ENCODE measurements at places on chromosomes 3 and 15.
A peak's percentile ranks its signal among the peaks of the same experiment; 100 is the strongest.

DNA sequence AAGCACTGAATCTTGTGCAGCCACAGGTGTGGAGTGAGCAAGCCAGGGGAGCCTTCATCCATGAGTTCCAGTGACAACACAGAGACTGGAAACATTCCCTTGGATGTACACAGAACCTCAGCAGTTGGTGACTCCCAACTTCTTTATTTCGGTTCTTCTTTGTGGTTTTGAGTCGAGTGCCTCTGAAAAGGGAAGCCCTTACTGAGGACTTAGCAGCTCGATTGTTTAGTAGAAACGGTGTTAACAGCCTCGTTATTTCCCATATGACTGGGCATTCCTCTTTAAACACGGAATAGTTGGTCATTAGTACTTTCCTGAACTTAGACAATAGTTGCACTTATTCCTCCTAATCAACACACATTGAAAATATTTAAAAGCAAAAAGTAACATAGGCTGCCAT lies 7.7 kb downstream of the SLCO3A1 start:
- no peak for DNase-seq

GRCh38 chr3:136805795-136806194 lies 13.1 kb upstream of the SLC35G2 start:
- no peak for DNase-seq

DNA sequence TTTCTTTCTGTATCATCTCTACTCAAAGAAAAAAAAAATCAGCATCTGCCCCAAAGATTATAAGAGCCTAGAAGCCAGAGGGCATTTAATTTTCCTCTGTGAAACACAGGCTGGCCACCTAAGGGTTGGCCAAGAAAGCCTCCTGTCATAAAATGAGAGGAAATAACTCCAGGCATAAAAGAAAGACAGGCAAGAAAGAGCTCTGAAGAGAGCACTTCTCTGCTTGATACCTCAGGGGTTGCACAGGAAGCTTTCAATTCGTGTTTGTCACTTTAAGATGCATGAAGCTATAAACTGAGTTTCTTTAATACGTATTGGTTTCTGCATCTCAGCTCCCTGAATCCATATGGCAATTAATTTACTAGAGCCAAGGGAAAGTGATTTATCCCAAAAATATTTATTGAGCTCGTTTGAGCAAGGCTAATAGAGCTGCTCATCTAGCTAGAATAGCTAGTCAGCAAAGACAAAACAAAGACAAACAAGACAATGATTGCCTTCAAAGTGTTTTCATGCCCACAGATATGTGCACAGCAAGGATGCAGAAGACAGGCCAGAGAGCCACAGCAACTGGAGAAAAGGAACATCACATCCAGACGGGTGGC lies 35.5 kb downstream of the ATP8B4 start:
- DNase-seq, result no peak

- DNase-seq, result no peak
These were observed 76.0 kb upstream of the GSK3B start for GRCh38 chr3:120170223-120170622.

GRCh38 chr3:98343647-98344507 lies 9.8 kb upstream of the OR5K4 start:
- DNase-seq, result peak; percentile 49

DNA sequence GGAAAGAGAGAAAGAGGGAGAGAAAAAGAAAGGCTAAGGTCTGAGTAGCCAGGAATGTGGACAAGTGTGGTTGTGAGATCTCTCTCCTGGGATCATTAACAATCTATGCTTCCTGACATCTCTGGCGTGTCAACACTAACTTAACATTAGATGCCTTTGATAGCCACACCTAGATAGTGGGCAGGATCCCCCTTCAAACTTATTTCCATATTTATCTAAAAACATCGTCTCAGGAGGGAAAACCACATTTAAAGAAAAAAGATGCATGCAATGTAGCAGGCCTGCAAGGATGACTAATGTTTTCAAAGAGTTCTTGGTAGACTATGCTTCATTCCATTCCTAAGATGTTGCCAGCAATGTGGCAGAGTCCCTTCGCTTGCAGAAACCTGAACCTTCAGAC lies 80.9 kb downstream of the MLH1 start:
- no peak for DNase-seq

DNA sequence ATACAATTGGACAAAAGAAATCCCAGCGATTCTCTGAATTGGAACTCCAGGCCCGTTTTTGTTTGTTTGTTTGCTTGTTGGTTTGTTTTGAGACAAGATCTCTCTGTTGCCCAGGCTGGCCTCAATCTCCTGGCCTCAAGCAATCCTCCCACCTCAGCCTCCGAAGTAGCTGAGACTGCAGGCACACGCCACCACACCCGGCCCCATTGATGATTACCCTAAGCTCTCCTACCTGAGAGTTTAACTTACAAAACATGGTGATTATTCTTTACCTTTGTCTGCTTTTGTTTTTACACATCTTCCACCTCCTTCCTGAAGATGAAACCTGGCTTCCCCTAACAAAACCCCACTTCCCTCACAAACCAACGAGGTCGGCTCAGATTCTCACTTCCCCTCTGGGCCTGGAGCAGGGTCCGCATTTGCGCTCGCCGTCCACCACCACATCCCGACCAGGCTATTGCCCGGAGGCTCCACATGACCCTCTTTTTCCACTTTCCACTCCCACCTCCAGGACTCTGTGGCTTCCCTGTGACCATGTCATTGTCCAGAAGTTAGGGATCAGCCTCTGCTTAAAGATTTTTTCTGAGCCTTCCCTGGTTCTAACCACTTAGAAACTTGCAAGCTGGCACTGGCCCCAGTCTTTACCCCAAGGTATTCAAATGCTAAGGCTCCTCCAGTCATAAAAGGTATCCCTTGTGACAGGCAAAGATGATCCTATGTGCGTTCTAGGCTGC lies 14.8 kb downstream of the KLHL6 start:
- DNase-seq, result no peak

GRCh38 chr3:72344236-72344635 lies 504.0 kb downstream of the SHQ1 start:
- DNase-seq, result no peak

DNA sequence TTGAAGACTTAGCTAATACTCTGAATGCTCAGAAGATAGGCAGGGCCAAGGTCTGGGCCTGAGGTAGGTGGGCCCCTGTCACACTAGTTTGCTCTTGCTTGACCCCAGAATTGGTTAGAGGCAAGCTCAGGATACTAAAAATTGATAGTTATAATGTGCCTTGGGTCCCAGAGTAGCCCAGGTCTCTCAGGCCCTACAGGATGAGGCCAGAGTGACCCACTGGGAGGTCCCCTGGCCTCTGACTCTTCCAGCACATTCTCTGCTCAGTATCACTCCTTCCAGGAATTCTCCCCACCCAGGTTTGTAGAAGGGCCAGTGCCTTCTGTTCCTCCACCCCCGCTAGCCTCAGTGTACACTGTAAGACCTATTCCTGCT lies 667 bp upstream of the KLHDC8B start:
- no peak for DNase-seq

GRCh38 chr15:73436613-73437012 lies 6.4 kb upstream of the REC114 start:
- DNase-seq, result no peak

DNA sequence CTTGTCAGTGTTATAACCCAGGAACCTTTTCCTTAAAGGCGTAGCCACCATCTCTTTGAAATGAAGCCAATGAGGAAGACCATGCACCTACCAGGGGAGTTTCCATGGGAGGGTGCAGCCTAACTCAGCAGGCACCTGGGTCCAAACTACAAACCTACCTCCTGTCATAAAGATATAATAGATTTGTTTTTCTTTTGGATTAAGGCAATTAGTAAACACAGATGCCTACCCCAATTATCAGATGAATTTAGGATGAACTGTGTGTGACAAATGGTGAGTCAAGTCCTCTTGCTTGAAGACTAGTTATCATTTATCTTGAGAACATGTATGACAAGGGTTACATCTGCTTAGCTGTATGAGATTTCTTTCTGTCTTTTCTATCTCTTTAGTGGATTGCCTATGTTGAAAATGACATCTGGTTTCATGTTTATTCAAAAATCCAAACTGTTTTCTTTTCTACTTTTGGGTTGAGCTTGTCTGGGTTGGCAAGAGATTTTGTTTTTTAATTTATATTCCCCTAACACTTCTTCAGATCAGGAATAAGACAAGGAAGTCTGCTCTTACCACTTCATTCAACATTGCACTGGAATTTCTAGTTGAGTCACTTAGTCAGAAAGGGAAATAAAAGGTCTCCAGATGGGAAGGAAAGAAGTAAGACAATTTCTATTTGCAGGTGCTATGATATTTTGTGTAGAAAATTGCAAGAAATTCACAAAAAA lies 149.9 kb downstream of the NEK10 start:
- no peak for DNase-seq

DNA sequence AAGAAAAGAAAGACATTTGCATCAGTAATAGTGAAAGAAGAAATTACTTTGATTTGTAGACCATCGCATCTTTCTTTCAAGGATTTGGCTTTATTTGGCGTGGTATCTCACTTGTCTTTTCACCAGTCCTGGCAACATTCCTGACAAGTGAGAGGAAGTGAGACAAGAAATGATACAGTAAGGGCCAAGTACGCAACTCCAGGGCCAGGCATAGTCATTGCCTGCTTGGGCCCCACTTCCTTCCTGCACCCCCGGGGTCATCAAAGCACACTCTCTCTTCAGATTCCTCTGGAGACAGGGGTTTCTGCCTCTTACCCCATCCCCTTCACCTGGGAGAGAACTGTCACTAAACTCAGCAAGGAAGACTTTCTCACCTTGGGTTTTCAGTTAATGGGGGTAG lies 55.1 kb downstream of the CD47 start:
- DNase-seq, result no peak

DNA sequence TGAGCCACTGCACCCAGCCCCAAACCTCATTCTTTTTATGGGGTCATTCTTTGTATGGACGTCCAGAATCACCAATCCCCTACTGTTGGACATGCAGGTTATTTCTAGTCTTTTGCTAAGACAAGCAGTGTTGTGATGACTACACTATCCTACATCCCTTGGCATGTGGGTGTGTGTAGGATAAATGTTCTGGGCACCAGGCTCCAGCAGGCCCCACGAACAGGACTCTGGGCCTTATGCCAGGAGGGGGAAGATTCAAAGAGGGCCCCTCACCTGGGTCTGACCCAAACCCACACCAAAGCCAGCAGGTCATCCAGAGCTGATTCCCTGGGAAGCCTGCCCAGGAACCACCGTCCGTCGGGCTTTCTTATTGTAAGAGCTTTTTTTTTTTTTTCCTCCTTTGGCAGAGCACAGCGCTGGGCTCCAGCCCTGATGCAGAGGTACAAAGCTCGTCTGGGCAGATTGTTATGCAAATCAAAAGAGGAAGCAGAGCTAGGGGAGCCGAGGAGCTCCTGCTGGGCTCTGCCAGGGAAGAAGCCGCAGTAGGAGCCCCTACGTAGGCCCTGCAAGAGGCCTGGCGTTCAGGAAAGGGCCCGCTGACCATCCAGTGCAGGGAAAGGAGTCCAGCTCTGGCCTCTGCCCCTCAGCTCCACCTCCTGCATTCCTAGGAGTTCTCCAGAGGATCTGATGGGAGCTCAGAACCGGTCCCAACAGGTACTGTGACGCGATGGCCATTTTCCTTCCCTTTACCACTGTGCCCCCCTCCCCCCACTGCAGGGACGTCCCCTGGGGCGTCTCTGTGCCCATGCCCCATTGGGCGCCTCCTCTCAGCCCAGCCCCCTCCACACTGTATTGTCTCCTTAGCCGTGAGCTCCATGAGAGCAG lies 29.0 kb upstream of the FURIN start:
- no peak for DNase-seq

GRCh38 chr3:138974462-138974861 lies 27.4 kb downstream of the FOXL2NB start:
- no peak for DNase-seq

DNA sequence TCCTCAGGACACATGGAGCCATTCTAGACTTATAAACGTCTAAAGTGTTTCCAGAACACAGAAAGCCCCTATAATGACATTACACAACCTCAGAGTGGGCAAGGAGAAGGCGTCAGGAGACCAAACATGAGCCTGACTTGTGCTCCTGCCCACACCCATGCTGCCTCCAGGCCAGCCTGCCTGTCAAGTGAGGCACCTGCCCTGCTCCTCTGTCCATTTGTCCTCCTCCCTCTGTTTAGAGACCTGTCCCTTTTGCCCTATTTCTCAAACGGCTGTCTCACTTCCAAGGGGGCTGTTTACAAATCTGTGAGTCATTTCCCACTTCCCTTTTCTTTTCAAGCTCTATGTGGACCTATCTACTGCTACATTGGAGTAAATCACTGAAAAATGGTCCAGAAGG lies 21.0 kb downstream of the ZDHHC3 start:
- peak; percentile 54 for DNase-seq

GRCh38 chr15:67968966-67969365 lies 85.1 kb upstream of the PIAS1 start:
- no peak for DNase-seq

DNA sequence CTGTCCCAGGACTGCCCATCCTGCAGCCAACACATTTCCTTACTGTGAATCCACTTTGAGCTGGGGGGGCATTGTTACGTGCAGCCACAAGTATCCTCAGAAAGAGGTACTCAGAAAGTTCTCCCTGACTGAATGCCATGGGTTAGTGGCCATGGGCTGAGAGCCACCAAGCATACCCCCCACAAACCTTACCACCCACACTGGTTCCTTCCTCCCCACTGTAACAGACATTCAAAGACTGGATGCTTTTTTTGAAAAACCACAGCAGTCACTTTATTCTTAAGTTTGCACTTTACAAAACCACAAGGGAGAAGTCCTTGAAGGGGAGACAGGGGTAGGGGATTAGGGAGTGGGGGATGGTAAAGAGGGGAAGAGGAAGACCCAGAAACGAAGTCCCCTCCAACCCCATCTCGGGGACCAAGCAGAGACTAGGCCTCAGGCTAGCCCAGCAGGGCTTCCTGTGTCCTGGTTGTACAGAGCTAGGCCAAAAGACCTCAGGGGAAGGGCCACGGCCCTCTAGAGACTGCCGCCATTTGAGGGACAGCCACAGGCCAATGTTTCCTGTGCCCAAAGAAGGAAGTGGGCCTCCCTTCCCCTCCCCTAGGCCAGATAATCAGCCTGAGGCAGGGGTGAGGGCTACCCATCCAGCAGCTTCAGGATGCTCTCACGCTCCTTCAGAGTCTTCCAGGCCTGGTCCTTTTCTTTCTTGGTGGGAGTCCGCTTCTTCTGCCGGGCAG lies 10.1 kb upstream of the CAMK1 start:
- peak; percentile 61 for DNase-seq

- no peak for DNase-seq
These were observed 145.3 kb downstream of the DNAJB8 start for GRCh38 chr3:128321418-128321817.

DNA sequence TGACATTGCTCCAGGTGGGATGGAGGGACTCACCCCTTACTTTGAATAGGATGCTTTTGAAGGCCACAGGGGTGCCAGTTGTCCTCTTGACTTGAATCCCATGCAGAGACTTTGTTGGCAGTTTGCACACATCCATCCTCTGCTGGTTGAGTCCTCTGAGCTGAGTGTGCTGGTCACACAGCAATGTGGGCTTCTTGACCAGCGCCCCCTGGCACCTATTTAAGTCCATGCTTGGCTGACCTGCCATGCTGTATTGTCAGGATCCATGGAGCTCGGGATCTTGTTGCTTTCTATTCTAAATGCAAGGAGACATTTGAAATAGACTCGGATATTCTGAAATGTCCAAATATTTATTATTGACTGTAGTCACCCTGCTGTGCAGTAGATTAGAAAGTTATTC lies 19.8 kb downstream of the RAB7A start:
- no peak for DNase-seq

- DNase-seq, result no peak
These were observed 304.4 kb downstream of the KBTBD8 start for GRCh38 chr3:67302489-67302888.

GRCh38 chr3:171649267-171649666 lies 161.0 kb downstream of the PLD1 start:
- no peak for DNase-seq

Measured in GM20000 (cell line).